ENCODE measurements at places on chromosomes 11 and 22.
A peak's percentile ranks its signal among the peaks of the same experiment; 100 is the strongest.

DNA sequence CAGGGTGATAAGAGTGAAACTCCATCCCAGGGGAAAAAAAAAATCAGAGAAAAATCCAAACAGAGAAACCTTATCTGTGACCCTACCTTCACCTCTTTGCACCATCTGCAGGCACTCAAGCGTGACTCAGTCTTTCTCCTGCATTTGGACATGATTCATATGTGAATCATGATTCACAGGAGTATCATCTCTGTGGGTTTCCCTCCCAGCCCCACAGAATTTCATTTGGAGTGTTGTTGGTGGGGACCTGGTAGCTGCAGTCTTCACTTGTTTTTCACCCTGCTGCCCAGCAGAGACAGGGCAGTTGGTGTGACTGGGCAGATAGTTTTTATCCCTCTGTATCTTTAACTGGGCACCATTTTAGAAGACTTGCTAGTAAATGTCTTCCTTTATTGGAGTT, 75.7 kb downstream of the DEPDC5 start:
- DNase-seq = peak; percentile 2

DNA sequence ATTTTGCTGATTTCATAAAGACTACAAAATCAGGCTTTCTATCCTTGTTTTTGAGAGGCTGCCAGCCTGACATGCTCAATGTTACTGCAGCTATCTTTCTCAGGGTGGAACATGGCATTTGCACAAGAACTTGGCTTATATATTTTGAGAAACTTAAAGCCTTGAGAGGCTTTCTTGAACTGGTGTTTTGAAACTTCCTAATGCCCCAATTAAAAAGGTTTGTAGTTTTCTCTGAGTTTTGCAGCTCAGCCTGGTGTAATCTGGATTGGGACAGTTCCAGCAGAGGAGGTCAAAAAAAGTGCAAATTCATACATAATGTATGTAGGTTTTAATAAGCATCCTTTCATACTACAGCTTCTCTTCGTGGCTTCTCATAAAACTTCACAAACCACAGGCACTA, 223.4 kb downstream of the FAM76B start:
- DNase-seq = no peak

GRCh38 chr22:43269246-43269645, 73.9 kb downstream of the SCUBE1 start:
- DNase-seq = no peak

- DNase-seq = no peak
These were observed 2.0 kb downstream of the LRRC74B start for GRCh38 chr22:21047730-21048129.

- no peak for DNase-seq
These were observed 609.9 kb downstream of the CNTN5 start for GRCh38 chr11:99630629-99631028.

DNA sequence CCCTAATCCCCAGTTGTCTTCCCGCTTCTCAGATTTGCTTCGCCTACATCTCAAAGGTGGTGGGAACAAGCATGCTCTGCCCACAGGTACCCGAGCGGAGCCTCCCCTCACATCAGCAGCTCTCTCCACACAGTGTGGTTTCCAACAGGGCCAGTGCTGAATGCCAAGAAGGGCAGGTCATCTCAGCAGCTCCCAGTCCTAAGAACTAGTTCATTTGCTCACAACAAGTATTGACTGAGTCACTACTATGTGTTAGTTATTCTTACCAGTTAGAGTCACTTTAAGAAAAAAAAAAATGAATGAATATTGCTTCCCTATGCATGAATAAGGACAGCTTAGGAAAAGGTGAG, 66.2 kb downstream of the THAP12 start:
- DNase-seq = no peak

- no peak for DNase-seq
These were observed 55.8 kb downstream of the NECTIN1 start for GRCh38 chr11:119673052-119673758.

- DNase-seq = peak; percentile 74
These were observed 7.9 kb upstream of the FADS3 start for GRCh38 chr11:61899146-61899841.

DNA sequence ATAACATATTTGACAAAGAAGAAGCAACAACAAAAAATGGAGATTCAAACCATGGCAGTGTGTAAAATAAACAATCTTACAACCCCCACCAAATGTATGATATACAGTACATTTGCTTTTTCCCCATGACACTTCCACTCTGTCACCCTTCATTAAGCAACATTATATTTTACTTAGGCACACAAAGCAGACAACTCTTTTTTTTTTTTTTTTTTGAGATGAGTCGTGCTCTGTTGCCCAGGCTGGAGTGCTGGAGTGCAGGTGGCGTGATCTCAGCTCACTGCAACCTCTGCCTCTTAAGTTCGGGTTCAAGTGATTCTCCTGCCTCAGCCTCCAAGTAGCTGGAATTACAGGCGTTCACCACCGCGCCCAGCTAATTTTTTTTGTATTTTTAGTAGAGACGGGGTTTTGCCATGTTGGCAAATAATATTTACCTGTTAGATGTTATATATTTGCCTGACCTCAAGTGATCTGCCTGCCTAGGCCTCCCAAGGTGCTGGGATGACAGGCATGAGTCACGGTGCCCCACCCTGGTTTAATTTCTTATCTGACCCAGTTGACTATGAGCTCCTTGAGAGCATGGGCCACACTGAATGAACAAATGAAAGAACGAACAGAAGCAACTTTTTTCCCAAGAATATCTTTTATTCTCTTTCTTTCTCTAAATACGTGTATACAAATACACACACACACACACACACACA, 5.5 kb upstream of the PCF11 start:
- no peak for DNase-seq

- DNase-seq = no peak
These were observed 27.1 kb upstream of the MRGPRX2 start for GRCh38 chr11:19087658-19088057.
